ENCODE measurements at places on chromosomes 11 and 22. TPM values are rescaled to one million over a fixed set of nuclear protein-coding genes. Genes with fewer than 3 reads are reported as not detected.

The SAA4 gene
- not detected for polyA plus RNA-seq

The KRTAP5-1 gene
- polyA plus RNA-seq, result not detected

The CREB3L1 gene
- polyA plus RNA-seq, result 14.0 TPM

The ZNF215 gene
- 0.54 TPM for polyA plus RNA-seq

The VSIG10L2 gene
- polyA plus RNA-seq, result 0.02 TPM

The KCNK4 gene
- polyA plus RNA-seq, result 0.16 TPM

The SLC29A2 gene
- 3.7 TPM for polyA plus RNA-seq

The INPPL1 gene
- 138 TPM for polyA plus RNA-seq

DNA sequence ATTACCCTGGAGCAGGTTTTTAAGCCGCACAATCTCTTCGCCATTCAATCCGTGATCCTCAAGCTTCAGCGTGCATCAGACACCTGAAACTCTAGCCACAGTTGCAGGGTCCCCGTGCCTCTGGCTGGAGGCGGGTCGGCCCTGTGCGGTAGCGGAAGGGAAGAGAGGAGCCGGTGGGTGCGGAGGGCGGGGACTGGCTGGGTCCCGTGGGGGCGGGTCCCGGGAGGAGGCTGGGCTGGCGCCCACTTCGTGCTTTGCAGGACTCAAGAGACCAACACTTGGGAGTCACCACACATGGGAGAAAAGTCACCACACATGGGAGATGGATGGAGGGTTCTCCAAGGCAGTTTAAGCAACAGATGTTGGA, 772 bp downstream of the C22orf15 start:
- DNase-seq, result peak; percentile 25

DNA sequence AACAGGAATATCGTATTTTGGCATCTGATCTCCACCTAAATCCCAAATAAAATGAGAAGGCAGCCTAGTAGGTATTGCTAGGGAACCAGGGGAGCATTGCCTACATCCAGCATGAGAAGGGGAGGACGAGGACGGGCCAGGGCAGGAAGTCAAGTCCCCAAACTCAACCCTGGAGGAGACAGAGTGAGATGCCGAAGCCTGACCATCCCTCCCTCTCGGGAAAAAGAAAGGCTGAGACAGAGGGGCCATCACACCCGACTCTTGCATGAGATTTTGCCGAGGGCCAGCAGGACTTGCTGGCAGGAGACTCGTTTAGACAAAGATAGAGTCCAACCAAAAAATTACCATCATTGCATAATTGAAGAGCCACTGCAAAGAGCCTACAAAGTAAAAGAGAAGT, 50.2 kb upstream of the SPATA19 start:
- peak; percentile 10 for DNase-seq

GRCh38 chr11:57493507-57494503, 21.7 kb downstream of the SLC43A1 start:
- DNase-seq, result peak; percentile 78

GRCh38 chr11:117345039-117345438, 17.4 kb downstream of the CEP164 start:
- no peak for DNase-seq

DNA sequence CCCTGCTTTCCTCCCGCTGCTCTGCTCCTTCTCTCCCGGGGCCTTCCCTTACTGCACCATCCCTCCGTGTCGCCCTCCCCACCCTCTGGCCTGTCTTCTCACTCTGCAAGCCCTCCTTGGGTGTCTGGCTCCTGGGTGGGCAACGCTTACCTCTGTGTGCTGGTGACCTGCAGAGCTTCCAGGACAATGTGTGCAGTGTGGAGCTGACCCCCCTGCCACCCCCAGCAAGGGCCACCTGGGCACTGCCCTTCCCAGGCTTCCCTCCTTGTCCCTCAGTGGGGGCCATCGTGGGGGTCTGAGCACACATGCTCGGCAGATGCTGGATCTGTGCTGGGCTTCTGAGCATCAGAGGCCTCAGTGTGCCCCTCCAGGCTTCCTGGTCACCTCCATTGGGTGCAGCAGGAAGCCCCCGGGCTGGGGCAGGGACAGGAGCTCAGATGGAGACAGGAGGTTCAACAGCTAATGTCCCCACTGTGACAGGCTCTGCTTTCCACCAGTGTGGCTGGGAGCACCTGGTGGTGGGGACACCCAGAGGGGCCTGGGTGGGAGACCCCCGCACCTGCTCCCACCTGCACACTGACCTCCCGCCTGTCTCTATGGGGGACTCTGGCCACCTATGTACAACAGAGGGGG, 7.8 kb upstream of the BRSK2 start:
- DNase-seq, result no peak

GRCh38 chr11:10541561-10541930, 559 bp upstream of the RNF141 start:
- peak; percentile 44 for DNase-seq

DNA sequence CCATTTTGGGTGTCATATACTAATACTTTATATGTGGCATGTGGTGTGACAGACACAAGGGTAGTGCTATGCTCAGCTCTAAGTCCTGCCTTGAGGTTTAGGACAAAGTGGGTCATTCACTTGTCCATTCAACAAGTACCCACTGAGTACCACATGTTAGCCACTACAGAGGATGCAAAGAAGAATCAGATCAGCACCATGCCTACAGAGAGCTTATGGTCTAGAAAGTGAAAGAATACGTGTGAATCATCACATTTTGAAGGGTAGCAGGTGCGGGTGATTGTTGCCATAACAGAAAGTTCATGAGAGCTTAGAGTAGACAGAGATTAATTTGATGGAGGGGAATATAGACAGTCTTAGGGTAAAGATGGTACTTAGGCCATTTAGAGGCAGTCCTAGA, 18.3 kb downstream of the CLMP start:
- DNase-seq, result no peak

- no peak for DNase-seq
Measured at GRCh38 chr11:82858556-82859091, 41.6 kb downstream of the PRCP start.

GRCh38 chr11:46066335-46066734, 54.9 kb downstream of the PHF21A start:
- DNase-seq, result no peak

- no peak for DNase-seq
Measured at GRCh38 chr11:118984825-118985224, 13.1 kb upstream of the CENATAC start.

DNA sequence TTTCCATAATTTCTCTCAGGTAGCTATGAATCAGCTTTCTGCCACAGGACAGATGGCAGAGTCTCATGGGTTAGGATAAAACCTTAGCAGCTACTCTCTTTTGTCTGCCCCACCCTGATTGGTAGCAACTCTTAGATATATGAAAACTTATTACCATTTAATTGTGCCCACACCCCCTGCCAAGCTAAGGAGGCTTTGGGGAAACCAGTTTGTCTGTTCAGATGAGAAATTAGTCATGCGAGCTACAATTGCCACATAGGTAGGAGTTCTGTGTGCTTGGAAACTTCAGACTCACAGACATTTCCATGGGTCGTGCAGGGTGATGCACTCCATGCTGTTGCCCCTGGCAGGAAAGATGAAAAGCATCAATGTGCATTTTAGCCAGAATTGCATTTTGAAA, 39.9 kb downstream of the CD44 start:
- DNase-seq, result no peak

- DNase-seq, result peak; percentile 69
Measured at GRCh38 chr11:119684361-119685110, 44.5 kb downstream of the NECTIN1 start.

- DNase-seq, result no peak
Measured at GRCh38 chr11:106708348-106708747, 309.9 kb downstream of the GUCY1A2 start.

- DNase-seq, result no peak
Measured at GRCh38 chr11:126926376-126926791, 74.2 kb downstream of the KIRREL3 start.

- no peak for DNase-seq
Measured at GRCh38 chr11:127995921-127996320, 591.4 kb downstream of the ETS1 start.

DNA sequence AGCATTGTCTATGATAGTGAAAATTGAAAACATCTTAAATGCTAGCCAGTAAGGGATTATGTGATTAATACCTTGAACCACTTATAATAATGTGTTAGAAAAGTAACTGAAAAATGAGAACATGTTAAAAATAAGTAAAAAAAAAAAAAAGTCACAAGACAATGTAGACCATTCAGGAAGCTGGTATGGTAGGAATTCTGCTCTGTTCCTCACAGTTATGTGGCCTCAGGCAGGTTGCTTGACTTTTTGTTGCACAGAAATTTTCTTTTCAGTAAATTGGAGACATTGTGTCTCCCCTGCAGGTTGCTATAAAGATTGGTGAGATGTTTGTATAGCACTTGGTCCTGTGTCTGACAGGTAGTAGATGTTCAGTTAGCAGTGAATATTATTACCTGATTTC, 17.3 kb upstream of the PLET1 start:
- DNase-seq, result no peak

DNA sequence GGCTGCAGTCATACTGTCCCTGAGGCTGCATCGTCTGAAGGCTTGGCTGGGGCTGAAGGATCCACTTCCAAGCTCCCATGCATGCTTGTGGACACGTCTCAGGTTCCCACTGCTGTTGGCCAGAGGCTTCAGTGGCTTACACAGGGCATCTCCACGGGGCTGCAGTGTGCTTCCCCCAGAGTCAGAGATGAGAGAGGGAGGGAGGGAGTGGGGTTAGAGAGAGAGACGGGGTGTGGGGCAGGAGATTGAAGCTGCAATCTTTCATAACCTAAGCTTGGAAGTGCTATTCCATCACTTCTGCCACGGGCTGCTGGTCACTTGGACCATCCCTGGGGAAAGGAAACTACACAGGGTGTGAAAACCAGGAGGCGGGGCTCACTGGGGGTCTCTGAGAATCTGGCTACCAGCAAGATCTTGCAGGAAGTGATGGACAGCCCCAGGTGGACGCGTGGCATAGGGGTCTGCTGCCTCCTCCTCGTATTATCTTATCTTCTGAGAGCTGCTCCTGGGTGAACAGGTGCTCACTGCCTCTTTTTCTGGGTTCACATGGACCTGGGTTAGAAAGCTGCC, 63.0 kb upstream of the MYEOV start:
- no peak for DNase-seq

GRCh38 chr11:92941676-92942571, 27.5 kb upstream of the MTNR1B start:
- DNase-seq, result peak; percentile 64

GRCh38 chr11:34207487-34208180, 102.2 kb downstream of the NAT10 start:
- DNase-seq, result no peak

DNA sequence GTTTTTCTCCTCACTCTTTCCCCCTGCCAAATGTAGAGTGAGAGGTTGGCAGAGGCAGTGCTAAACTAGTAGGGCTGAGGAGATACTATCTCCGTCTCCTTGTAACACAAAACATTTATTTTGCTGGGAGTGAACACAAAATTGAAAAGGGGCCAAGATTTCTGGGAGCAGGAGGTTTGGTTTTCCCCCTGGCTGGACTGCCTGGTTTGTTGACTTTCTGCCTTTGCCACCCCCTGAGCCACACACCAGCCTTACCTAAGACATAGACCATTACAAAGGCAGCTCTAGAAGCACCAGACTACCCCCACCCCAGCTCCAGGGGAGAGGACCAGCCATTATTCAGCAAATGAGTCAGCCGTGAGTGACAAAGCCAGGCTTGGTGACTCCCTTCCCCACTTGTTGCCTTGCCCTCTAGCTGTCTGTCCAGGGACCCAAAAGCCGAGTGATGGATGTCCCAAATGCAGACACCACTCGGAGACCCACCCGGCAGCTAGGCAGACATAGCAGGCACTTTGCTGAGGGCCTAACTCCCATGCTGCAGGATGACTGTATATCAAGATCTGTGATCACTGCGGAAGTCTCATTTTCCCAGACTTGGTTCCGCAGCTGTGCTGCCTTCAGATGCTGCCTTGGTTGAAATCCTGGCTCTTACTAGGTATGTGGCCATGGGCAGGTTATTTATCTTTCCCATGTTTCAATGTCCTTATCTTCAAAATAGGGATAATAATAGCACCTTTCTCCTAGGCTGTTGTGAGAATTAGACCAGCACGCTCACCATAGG, 17.7 kb upstream of the CDON start:
- peak; percentile 72 for DNase-seq

DNA sequence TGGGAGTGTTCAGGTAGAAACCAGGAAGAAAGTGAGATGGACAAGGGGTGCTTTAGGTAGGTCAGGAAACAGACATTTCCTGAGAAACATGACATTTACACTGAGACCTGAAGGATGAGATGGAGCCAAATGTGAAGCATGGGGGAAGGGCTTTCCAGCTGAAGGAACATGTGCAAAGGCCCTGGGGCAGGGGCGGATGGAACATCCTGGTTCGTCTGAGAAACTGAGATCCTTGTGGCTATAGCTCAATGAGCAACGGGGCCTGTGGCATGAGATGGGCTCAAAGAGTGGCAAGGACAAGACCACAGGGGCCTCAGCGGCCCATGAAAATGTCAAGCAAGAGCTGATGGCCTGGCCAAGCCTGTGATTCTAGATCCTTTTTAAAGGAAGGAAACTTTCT, 127.4 kb downstream of the DSCAML1 start:
- no peak for DNase-seq

GRCh38 chr11:2943711-2944118, 14.5 kb upstream of the PHLDA2 start:
- DNase-seq, result peak; percentile 16

- DNase-seq, result peak; percentile 93
Measured at GRCh38 chr22:23281406-23282088, 101.2 kb downstream of the BCR start.

DNA sequence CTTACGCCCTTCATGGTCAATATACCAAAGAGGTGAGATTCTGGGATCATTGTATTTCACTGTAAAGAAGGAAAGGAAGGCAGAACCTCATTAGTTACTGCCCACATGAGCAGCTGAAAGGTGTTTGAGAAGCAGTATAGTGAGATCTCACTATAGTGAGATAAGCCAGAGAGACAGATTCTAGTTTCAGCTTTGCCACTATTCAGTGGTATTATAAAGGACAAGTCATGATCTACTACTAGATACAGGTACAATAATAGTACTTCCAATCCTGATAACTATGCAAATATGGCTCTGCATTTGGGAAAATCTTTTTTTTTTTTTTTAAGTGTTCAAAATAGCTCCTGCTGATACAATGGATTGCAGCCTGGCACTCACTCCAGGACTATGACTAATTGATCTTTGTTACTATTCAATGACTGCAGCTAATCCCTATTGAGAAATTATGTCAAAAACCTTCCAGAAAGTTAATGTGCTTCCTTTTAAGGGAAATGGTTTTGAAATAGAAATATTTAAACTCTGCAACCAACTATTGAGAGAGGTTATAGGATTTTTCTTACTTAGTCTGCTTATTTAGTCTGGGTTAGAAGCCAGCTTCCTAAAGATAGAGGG, 8.3 kb upstream of the DLAT start:
- no peak for DNase-seq

GRCh38 chr22:49518436-49518970, 309.2 kb downstream of the BRD1 start:
- DNase-seq, result no peak

DNA sequence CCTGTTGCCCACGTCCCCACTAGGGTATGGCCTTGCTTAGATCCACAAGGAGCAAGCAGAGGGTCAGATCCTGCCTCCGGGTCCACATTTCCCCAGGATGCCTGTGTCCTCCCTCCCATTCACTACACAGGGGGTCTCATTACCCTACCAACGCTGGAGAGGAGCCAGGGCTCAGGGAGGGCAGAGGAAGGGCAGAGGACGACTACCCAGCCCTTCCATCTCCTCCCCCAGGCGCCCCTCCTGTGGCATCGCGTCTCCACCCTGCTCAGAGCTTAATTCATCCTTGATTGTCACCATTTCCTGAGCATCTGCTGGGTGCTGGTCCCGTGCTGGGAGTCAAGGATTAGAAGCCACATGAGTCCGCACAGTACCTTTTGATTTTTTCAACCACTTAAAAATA, 5.0 kb downstream of the NFAM1 start:
- no peak for DNase-seq
